ENCODE measurements at places on chromosomes 2 and 18. TPM values are rescaled to one million over a fixed set of nuclear protein-coding genes. Genes with fewer than 3 reads are reported as not detected.

Gene UGT1A5
- not detected for polyA plus RNA-seq

GRCh38 chr18:77220726-77221125, 28.9 kb upstream of the GALR1 start:
- no peak overlapping the region for H3K4me3 ChIP-seq
- H3K36me3 ChIP-seq, result no peaks in the 10 kb centered on the region
- peaks cover 2% of the 10 kb centered on the region for H3K27me3 ChIP-seq
- DNase-seq, result no peak
- no peaks in the 10 kb centered on the region for H3K4me1 ChIP-seq

- no peak overlapping the region for H3K27ac ChIP-seq
- no peak overlapping the region for H3K4me3 ChIP-seq
- DNase-seq, result no peak
- no peaks in the 10 kb centered on the region for H3K4me1 ChIP-seq
- no peaks in the 10 kb centered on the region for H3K27me3 ChIP-seq
Measured at GRCh38 chr2:84493514-84493913, 22.8 kb upstream of the DNAH6 start.

DNA sequence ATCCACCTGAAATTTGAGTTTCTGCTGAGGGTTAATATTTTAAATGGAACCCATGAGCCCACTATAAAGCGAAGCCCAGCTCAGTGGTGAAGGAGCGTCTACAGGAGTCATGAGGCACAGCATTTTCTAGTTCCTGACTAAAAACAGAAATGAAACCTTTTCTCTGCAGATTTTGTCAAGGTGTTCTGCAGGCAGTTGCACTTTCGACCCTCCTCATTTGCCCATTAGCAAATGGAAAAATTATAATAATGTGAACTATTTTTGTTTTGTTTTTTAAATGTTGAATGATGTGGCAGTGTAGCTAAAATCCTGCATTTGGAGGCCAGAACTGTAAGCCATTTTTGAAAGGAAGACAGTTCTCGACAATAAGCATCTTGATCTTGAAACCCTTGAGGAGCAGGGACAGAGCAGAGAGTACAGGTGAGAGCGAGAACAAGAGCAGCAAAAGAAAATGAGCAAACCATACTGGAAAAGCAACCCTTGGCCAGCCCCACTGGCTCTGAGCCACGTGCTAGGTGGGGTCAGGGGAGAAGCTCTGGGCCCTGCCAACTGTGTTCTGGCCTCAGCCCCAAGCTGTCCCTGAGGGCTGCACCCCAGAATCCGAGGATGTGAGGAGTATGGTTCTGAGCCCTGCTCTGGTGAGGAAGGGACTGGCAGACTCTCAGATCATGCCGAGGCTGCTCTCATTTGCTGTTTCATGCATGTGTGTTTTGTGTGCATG, 26.4 kb upstream of the COPS8 start:
- no peak overlapping the region for H3K27ac ChIP-seq
- H3K27me3 ChIP-seq, result no peaks in the 10 kb centered on the region
- H3K36me3 ChIP-seq, result no peaks in the 10 kb centered on the region
- H3K4me1 ChIP-seq, result peaks cover 33% of the 10 kb centered on the region
- no peak overlapping the region for H3K4me3 ChIP-seq

DNA sequence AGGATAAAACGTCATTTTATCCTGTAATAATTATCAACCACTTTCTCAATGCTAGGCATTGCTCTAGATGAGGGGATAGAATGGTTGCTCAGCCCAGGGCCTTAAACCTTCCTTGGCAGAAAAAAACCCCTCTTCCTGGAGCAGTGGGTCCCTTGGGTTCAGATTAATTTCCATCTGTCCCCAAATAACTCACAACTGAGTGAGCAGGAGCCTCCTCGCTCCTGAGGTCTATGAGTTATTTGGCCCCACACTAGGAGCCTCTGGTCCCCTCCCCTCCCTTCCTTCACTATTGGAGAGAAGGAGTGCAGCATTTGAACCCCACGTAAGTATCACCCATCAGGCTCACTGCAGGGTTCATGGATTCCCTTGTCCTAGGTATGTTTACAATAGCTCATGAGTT, 157.5 kb upstream of the FHL2 start:
- H3K4me3 ChIP-seq, result no peak overlapping the region
- H3K36me3 ChIP-seq, result no peaks in the 10 kb centered on the region
- no peak for DNase-seq
- no peaks in the 10 kb centered on the region for H3K4me1 ChIP-seq

Gene SEMA4F
- 4.5 TPM for polyA plus RNA-seq

Gene BOLL
- not detected for polyA plus RNA-seq

GRCh38 chr2:133768256-133768655, 200.0 kb upstream of the NCKAP5 start:
- no peaks in the 10 kb centered on the region for H3K36me3 ChIP-seq
- H3K4me3 ChIP-seq, result no peak overlapping the region
- DNase-seq, result no peak
- H3K27me3 ChIP-seq, result peaks cover 2% of the 10 kb centered on the region
- H3K4me1 ChIP-seq, result no peaks in the 10 kb centered on the region

Gene CDK5R2
- not detected for polyA plus RNA-seq
